ENCODE measurements at places on chromosomes 11 and 22.

DNA sequence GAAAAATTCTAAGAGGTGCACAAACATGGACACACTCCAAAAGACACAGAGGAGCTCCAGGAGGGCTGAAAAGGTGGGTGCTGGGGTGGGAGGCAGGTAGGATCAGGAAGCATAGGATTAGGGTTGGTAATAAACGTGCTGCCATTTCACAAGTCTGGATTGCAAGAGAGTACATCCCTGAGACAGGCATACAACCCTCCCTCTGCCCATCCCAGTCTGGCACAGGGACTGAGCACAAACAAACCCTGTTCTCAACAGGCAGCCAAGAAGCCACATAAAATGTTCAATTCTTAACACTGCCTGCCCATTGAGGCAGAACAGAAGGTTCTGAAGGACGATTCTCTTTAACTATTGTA, 18.5 kb downstream of the SLC35F2 start:
- no peak for DNase-seq

DNA sequence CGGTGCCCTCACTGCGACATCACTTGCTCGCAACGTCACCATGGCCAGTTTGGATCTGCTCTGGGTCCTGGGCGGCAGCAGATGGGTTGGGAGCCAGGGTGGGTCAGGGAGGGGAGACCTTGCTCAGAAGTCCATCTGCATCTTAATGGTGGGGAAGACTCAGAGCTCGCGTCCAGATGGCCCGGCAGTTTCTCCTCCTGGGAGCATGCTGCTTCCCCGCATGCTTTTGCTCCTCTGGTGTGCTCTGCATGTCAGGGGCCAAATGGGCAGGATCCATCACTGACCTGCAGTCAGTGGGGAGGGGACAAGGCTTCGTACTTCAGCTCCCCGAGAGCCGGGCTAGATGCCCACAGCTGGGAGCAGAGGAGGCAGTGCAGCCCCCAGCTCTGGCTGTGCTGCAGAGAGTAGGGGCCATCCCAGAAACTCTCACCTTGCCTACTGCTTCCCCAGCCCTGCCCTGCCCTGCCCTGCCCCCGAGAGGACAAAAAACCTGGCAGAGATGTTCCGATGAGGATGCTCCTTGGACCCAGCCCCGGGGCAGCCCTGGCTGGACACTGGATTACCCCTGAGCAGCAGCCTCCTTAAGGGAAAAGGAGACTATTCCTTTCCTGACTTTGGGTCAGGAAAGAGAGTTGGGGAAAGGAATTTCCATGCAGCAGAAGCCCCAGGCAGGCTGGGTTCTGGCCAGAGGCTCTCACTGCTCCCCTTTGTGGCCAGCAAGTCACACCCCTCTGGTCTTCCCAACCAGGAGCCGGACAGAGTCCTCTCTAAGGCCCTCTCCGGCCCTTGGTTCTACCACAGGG, 149.9 kb downstream of the PKNOX2 start:
- no peak for DNase-seq

- DNase-seq: no peak
Observed at GRCh38 chr11:12174128-12174476, 63.7 kb downstream of the MICAL2 start.

DNA sequence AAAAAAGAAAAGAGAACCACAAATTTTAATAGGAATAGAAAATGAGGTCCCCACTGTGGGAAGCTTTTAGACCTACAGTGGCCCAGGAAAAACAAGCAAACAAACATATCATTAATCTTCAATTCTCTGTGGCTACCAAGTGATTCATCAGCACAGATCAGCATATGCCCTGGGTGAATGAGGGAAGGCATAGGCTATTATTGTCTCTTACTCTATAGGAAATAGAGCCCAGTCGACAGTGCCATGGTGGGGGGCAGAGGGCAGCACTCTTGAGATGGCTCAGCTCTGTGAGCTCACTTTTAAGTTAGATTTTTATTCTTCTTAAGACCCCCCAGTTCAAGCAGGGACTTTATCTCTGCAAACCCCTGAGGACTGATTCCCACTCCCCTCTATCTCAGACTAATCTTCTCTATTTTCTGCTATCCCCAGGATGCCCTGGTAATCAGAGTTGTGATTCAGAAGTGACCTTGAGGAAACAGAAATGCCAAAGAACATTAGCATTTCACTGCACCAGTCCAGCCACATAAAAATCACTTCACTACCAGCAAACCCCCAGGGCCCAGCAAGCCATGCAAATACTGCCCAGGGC, 9.5 kb upstream of the FEZ1 start:
- no peak for DNase-seq

DNA sequence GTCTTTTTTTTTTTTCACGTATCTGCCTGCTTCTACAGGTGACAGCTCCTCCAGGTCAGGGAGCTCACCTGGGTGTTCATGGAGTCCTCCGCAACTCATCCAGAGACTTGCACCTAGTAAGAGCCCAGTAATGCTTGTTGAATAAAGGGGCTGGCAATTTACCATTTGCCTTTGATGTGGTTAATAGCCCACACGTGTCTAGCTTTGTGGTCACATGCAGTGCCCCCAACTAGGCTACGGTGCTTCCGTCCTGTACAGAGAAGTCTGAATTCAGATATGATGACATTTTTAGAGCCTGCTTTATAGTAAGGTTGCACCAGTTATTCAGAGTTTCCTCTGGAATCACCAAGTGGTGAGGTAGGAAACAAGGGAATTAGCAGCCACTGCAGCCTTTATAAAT, 199.4 kb upstream of the MTMR2 start:
- DNase-seq: no peak

GRCh38 chr11:120221115-120221752, 10.4 kb downstream of the OAF start:
- no peak for DNase-seq

- DNase-seq: no peak
Observed at GRCh38 chr11:60924110-60924905, at the start of gene TMEM132A. Gene TMEM132A, plus strand, starts transcription at chr11:60924460. Its CDS starts 174 bp downstream, at chr11:60924634.

GRCh38 chr11:113724778-113725177, 18.7 kb upstream of the TMPRSS5 start:
- no peak for DNase-seq

DNA sequence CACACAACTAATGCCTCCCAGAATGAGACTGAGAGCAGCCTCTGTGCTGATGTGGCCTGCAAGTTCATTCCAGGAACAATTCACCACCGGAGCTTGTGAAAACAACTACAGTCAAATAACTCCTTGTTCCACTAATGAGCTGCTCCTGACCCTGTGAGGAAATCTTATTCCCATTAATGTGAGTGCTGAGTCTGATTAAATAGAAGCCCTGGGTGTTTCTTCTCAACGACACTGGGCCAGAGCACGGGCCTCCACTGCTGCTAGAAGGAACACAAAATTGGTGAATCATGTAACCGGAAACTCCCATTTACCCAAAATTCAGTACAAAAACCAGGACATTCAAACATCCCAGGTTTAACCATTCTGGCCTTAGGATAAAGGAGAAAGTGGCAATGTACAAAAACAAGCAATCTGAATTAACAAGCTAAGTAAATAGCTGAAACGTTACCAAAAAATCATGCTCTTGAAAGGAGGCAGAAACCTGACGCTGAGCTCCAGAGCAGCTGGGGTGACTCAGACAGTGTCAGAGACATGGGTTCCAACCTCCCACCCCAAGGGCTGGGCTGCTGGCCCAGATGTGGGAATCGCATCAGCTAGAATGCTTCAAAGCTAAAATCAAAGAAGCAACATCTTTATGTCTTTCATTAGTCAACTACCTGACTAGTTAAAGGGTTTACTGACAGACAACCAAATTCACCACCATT, 26.7 kb downstream of the SERGEF start:
- DNase-seq: no peak

DNA sequence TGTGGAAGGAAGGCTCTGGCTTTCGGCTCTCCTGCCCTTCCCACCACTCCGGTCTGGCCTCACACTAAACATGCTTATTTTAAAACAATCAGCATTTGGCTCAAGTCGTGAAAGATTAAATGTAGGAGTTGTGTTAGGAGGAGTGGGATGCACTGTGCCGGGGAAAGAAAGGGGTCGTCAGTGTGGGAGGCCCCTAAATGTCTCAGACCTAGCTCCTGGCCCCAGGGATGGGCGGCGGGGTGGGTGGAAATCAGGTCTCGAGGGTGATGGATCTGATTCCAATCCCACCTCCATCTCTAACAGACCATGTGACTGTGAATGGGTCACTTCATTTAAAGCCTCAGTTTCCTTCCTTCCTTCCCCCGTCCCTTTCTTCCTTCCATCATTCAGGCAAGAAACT, 6.9 kb upstream of the SHISAL1 start:
- DNase-seq: no peak

- no peak for DNase-seq
Observed at GRCh38 chr11:66591175-66591574, 1.7 kb downstream of the CCDC87 start.

- DNase-seq: no peak
Observed at GRCh38 chr11:48020092-48020755, 39.9 kb downstream of the PTPRJ start.

DNA sequence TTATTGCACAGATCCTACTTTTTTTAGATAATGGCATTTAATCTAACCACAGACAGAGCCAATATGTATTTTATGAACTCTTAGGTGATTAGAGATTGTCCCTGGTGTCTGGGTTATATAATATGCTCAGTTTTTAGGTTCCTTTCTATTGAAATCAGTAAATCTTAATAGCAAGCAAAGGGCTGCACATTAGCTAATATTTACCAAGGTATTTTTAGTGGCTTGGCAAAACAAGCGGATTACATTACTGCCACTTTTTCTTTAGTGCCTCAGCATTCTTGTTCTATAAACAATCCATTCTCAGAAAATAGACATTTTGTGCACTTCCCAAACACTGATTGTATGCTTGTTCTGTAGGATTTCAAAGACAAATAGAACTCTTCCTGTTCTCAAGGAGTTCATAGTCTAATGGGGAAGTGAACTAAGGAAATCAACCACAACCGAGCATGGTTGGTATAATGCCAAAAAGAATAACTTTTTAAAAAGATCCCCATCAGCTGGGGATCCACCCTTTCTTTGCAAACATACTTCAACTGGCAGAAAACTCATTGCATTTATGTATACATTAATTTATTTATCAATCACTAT, 23.8 kb downstream of the KCNJ1 start:
- no peak for DNase-seq

DNA sequence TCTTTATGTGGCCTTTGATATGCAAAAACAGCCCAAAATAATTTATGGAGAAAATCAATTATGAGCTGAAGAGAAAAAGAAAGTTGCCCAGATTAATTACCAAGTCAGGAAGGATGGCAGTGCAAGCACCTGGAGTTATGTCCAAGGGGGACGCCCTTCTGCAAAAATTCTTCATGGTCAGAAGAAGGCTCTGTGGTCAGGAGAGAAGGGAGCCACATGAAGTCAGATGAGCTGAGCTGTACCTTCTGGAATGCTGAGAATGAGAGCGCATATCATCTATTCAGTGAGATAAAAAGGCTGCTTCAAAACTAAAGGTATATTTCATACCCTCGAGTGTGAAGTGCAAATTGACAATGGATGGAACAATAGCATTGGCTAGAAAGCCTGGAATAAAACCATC, 607.4 kb downstream of the NTM start:
- no peak for DNase-seq

GRCh38 chr11:42631220-42631843, 680.5 kb upstream of the API5 start:
- peak; percentile 24 for DNase-seq

GRCh38 chr11:66020618-66021357, 5.5 kb downstream of the CATSPER1 start:
- DNase-seq: no peak

GRCh38 chr11:36567694-36568093, at the start of gene RAG1:
Gene RAG1, plus strand, starts transcription at chr11:36568007. Its CDS starts 5,298 bp downstream, at chr11:36573305.
- DNase-seq: no peak

GRCh38 chr11:65058419-65059054, at the start of gene NAALADL1:
Gene NAALADL1, minus strand, starts transcription at chr11:65058553. Its CDS starts 32 bp downstream, at chr11:65058521.
- no peak for DNase-seq

DNA sequence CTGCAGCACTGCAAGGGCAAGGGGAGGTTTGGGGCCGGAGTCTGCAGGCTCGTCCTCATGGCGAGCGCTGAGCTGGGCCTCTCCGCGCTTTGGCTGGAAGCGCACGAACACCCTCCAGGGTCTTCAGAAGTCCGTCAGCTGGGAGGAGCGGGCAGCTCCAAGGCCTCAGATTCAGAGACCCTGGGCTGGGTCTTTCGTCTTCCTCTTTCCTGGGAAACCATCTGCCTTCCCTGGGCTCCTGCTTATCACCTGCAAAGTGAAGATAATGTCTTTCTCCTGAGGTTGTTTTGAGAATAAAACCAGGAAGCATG, 525.6 kb downstream of the BRD1 start:
- no peak for DNase-seq

DNA sequence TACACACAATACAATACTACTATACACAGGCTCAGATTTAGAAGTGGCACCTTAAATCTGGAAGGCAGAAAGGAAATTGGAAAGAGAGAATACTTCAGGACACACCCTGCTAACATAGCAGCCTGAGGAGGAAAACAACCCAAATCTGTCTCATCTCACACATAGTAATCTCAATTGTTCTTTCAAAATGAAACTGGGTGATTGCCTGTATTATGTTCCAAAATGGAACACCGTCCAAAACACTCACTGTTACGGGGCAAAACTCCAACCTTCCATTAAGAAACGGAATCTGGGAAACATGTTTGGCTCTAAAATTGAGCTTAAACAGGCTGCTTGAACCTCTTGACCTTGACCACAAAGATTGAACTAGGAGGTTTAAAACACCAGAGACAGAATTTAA, 572.6 kb downstream of the OPCML start:
- no peak for DNase-seq

GRCh38 chr22:45740236-45740635, 68.6 kb downstream of the ATXN10 start:
- DNase-seq: no peak

- no peak for DNase-seq
Observed at GRCh38 chr11:79699246-79699645, 258.4 kb upstream of the TENM4 start.

DNA sequence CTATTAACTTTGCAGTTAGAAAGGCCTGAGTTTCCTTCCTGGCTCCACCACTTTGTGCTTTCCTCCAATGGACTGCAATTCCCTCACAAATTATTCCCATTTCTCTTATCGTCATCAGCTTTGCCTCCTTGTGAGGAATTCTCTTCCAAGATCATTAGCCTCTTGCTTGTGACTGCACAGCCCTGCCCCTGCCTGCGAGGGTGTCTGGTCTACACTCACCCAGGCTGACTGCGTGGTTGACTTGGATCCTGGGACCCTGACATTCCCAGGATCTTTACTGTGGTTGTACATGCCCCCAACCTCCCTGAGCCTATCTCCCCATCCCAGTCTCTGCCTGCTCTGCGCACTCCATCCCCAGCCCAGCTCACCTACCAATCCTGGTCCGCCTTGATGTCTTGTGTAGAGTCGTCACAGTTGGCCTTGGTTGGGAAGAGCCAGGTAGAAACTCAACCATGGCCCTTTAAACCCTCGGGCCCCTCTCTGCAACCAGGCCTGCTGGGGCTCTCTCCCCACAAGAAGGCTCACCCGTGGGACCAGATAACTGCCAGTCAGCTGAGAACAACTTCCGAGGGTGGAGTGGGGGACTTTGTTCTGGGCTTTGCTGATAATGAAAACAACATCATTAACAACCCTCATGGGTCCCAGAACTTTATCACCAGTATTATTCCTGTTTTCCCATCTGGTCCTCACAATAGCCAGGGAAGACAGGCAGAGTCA, at the start of gene OR2AT4:
TSS of gene OR2AT4 (minus strand) at position 421 of the 717 bp plus-strand sequence.
- DNase-seq: no peak

All from SHP77 treated with DMSO at 0.1 percent for 48 hours (cell line).